Dermis blood vessel endothelial cell (primary cell): ENCODE measurements at places on chromosomes 11 and 22.

GRCh38 chr11:29190313-29190712 is 826.5 kb downstream of the KCNA4 start:
- no peak for DNase-seq

DNA sequence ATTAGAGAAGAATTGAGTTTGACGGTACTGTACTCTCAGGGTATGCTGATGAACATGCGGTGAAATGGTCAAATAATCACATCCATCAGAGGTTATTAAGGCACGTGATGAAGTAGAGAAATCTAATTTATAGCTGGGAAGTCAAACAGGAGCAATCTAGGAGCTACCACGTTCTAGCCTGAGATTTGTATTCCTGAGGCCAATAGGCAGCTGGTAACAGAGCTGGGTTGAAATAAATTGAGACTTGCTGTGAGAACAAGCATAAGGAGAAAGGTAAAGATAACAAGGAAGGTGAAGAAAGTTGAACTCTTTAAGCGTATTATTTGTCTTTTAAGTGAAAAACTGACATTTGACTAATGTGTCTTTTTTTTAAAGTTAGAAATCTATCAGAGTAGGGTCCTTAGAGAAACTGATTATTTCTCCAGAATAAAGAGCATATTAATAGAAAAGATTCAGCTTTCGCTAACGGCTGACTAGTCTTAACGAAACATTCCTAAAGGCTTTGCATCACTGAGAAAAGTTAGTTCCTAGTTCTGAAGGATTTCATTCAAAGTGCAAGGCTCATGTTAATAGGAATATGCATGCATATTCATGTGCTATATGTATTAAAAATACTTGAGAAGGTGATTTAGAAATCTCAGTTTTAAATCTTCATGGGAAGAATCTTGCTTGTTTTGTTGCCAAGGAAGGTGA is 5.2 kb upstream of the WEE1 start:
- no peak for DNase-seq

- DNase-seq = no peak
Observed at GRCh38 chr11:24295360-24295759, 201.5 kb upstream of the LUZP2 start.

GRCh38 chr22:48428631-48429371 is 1398.9 kb downstream of the BRD1 start:
- no peak for DNase-seq

GRCh38 chr11:28759311-28759710 is 651.1 kb downstream of the METTL15 start:
- DNase-seq = peak; percentile 37

- DNase-seq = no peak
Observed at GRCh38 chr22:23129149-23129548, 12.6 kb downstream of the RSPH14 start.

DNA sequence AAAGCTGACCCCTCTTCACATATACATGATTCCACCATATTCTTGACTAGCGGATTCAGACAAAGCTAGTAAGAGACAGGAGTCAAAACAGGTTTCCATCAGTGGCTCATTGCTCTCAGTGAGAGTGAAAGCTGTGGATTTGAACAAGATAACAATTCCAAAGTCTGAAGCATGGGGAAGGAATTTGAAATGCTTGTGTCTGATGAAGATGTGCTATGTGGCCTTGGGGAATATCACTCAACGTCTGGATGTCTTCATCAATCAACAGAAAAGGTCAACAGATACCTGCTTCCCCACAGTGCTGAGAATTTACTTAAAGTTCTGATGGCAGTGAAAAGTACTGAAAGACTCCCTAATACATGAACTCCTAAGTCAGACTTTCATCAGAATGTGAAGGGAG is 46.9 kb upstream of the SESN3 start:
- DNase-seq = no peak

- peak; percentile 34 for DNase-seq
Observed at GRCh38 chr22:25774575-25775026, 32.6 kb downstream of the MYO18B start.

DNA sequence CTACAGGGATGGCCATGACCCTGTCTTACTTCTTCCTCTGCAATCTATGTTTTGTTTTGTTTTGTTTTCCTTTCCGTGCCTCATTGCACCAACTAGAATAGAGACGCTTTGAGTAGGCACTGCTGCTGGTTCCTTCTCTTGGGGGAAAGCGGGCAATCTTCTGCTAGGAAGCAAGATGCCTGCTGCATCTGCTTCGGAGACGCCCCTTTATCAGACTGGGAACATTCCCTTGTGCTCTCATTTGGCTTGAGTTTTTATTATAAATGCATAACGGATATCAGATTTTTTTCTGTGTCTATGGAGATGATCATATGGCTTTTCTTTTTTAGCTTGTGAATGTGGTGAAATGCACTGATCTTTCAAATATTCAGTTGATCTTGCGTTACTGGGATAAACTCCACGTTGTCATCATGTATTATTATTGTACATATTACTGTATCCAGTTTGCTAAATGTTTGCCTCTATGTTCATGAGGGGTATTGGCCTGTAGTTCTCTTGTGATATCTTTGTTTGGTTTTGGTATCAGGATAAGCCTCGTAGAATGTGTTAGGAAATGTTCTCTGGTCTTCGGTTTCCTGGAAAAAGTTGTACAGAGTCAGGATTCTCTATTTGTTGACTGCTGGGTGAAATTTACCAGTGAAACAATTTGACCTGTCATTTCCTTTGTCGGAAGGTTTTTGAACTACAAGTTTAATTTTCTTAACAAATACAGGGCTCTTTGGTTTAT is 23.4 kb upstream of the KRTAP5-6 start:
- no peak for DNase-seq

- DNase-seq = no peak
Observed at GRCh38 chr11:64400102-64400501, 41.1 kb downstream of the RPS6KA4 start.

DNA sequence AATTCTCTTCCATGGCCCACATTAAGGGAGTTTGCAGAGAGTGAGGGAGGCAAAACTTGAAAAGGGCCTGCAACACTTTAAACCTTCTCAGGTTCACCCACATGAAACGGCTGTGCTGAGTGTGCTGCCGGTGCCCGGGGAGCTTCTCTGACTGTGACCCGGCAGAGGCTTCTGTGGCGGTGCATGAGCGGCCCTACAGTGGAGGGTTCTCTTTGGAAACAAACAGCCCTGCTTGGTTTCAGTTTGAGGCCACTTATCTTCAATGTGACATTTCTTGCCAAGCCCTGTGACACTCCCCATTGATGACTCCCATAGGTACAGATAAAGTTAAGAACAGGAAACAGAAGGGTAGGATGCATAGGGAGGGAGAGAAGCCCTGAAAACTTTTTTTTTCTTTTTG is 31.8 kb downstream of the FAM118A start:
- DNase-seq = no peak

DNA sequence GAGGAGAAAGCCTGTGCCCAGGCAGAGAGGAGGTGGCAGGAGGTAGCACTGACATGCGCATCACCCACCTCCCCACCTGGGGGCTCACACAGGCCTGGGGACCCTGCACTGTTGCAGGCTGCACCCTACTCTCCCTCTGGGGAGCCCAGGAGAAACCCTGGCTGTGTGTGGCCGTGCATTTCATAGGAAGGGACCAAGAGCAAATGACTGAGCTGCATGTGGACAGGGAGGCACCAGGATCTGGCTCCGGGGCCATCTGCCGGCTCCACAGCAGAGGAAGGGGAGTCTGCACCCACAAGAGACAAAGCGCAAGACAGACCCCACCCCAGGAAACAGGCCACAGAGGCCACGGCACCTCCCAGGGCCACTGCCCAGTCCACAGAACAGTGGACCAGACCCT is 22.7 kb downstream of the BID start:
- DNase-seq = no peak

DNA sequence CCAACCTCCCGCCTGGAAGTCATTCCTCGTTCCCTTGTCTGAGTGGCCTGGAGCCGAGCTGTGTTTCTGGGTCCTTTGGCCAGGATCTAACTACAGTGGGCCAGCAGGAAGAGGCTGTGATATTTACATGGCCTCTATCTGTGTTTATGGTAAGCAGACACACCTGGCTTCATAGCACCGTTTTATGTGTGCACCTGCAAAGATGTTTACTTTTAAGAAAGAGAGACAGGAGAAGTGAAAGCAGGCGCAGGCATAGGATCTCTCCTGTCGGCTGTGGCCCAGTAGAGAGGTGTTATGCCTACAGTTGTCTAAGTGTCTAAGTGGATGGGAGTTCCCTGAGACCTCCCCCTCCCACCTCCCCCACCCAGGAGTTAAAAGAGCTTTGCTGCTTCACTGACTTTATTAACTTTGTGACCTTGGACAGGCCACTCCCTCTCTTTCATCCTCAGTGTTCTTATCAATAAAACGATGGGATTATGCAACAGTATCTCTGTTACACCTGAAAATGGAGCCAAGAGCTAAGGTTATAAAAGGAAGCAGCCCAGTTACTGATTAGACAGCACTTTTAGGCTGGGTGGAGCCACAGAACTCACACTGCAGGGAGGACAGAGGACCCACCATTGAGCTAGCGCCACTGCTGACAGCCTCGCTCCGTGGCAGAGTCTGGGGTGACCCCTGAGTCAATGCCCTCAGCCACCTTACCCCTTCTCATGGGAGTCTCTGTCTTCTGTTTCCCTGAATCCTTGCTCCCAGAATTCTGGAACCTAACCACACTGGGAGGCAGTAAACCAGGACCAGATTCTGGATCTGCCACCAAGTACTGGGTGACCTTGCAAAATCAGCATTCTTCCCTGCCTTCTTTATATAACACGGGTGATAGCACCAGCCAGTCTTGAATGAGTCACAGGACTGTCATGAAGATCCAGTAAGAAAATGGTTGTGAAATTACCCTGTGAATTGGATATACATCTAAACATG is 22.0 kb downstream of the ST14 start:
- no peak for DNase-seq

- no peak for DNase-seq
Observed at GRCh38 chr11:72972496-72973128, 158.4 kb downstream of the ATG16L2 start.

DNA sequence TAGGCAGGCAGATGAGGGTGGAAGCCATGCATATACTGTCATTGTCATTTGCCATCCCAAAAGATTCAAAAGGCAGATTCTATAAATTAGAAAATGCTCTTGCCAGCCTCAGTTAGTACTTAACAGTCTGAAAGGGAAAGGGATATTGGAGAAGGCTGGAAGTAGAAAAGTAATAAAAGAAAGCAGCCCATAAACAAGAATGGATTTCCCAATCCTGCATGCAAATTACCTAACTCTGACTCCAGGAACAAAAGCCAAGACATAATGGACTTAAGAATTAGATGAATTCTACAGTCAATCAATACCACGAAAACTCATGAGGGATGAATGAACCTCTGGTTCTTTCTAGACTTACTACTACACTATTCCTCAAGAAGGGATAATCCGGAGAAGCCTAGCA is 5.9 kb downstream of the PAK1 start:
- DNase-seq = no peak

- no peak for DNase-seq
Observed at GRCh38 chr11:18697576-18697975, 1.0 kb upstream of the TMEM86A start.

- peak; percentile 43 for DNase-seq
Observed at GRCh38 chr11:68950270-68950669, 30.5 kb downstream of the MRGPRD start.

DNA sequence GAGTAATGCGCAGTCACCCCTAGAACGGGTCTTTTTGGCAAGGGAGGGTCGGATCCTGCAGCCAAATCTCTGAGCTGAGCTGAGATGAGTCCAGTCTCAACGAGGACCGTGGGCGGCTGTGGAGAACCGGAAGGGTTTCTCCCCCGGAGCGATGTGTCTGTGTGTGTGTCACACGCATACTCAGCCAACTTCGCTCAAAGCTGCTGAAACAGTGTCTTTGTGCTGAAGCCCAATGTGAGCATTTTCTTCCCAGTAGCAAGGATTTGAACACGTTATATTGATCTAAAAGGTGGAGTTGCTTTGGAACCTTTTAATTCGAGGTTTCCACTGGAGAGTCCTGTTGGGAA is 1.4 kb upstream of the CELSR1 start:
- DNase-seq = peak; percentile 30

- DNase-seq = no peak
Observed at GRCh38 chr11:127023991-127024390, 23.4 kb upstream of the KIRREL3 start.

DNA sequence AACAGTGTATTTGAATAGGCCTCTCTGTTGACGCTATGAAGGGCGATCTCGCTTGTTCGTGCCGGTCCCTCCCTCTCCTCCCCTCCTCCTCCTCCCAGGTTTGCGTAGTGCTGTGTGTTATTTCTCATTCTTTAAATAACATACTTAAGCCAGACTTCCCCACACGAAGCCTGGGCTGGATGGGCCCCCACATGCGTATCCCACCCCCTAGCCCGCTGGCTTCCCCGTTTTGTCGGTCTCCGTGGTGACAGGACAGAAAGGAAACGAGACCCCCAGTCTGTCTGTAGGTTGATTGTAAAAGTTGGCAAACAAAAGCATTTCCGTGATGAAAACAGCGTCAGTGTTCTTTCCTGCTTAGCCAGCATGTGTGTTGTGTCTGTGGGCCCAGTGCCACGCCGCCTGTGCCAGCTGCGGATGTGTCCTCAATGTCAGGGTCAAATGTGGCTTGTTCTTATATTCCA is 27.3 kb downstream of the FAM118A start:
- DNase-seq = peak; percentile 99

- DNase-seq = no peak
Observed at GRCh38 chr22:38841211-38841610, 2.6 kb downstream of the NPTXR start.

DNA sequence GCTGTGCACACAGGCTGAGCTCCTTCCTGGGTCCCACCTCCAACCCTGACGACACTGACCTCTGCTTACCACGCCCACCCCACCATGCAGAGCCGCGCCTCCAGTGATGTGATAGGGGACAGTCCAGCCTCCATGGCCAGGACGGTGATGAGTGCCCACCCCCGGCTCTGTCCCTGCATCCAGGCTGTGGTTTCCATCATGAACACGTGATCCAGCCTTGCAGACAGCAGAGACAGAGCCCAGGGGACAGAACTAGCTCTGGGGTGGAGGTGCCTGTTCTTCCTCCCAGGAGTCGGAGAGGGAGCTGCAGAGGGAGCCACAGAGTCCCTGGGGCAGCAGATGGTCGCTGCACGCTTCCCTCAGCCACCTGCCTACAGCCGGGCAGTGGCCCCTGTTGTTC is 42.6 kb upstream of the IGSF9B start:
- DNase-seq = no peak

GRCh38 chr11:17351510-17352176 is at the start of gene NCR3LG1:
Gene NCR3LG1 (plus strand): TSS chr11:17351800. CDS start chr11:17351970, 170 bp downstream.
- DNase-seq = peak; percentile 60

DNA sequence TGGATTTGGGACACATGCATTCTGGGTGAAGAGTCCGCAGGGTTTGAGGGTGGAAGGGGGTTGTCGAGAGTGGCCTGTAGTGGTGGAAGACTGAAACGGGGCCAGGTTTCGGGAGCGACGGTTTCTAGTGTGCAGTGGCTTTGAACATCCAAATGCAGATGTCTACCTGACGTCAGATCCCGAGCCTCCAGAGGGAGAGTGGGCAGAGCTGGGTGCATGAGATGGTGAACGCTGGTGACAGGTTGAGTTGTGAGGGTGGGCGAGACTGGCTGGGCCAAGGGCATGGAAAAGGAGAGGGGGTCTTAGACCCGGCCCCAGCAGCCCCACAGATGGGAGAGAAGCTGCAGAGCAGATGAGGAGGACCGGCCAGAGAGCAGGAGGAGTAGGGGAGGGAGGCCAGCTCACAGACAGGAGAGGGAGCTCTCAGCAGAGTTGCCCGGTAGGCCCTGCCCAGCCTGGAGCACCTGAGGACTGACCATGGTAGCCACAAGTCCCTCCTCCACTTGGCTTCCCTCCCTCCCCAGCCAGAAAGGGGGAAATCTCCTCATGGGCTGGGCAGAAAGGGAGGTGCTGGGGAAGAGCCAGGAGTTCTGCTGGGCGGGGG is 14.2 kb downstream of the KCNJ4 start:
- no peak for DNase-seq
